HCT116 (cell line): ENCODE measurements at places on chromosomes 6 and 20. TPM values are rescaled to one million over a fixed set of nuclear protein-coding genes. Genes with fewer than 3 reads are reported as not detected.

SEMG1 gene
- total RNA-seq = not detected

SLC32A1 gene
- total RNA-seq = not detected

ARFGEF3 gene
- total RNA-seq = 3.8 TPM

MCHR2 gene
- total RNA-seq = not detected

NT5E gene
- total RNA-seq = 68.2 TPM

GPR6 gene
- not detected for total RNA-seq

C6orf58 gene
- 0.20 TPM for total RNA-seq

SIRPG gene
- total RNA-seq = not detected

SAMD3 gene
- 7.5 TPM for total RNA-seq

SLC26A8 gene
- total RNA-seq = not detected

TTLL9 gene
- not detected for total RNA-seq

BHLHE23 gene
- total RNA-seq = not detected

IFNGR1 gene
- 27.1 TPM for total RNA-seq

ZSCAN23 gene
- not detected for total RNA-seq

PPP1R16B gene
- total RNA-seq = 0.52 TPM

CASP8AP2 gene
- 18.6 TPM for total RNA-seq

MAPK14 gene
- total RNA-seq = 34.2 TPM

SLC22A7 gene
- total RNA-seq = not detected

RIMS1 gene
- not detected for total RNA-seq

APOM gene
- 2.2 TPM for total RNA-seq

COL9A1 gene
- total RNA-seq = not detected

NOX3 gene
- not detected for total RNA-seq

SLC22A3 gene
- 0.07 TPM for total RNA-seq

ZBTB9 gene
- 14.2 TPM for total RNA-seq

ARHGAP18 gene
- total RNA-seq = 70.3 TPM

RBM38 gene
- total RNA-seq = 36.2 TPM

FABP7 gene
- total RNA-seq = not detected

IL17F gene
- not detected for total RNA-seq

LY6G5C gene
- 1.7 TPM for total RNA-seq

EYA4 gene
- total RNA-seq = not detected

NHLRC1 gene
- total RNA-seq = not detected

LY6G6D gene
- total RNA-seq = not detected

OPRM1 gene
- not detected for total RNA-seq

CDSN gene
- 0.12 TPM for total RNA-seq

AIF1 gene
- not detected for total RNA-seq

CASS4 gene
- 0.17 TPM for total RNA-seq

TRIM15 gene
- total RNA-seq = 6.5 TPM

GMPR gene
- total RNA-seq = 24.0 TPM

HEY2 gene
- not detected for total RNA-seq

MSH5 gene
- 90.4 TPM for total RNA-seq

NFYA gene
- 28.7 TPM for total RNA-seq

LAMA4 gene
- 2.2 TPM for total RNA-seq

ZNF322 gene
- 22.9 TPM for total RNA-seq

EYS gene
- total RNA-seq = not detected

ID4 gene
- total RNA-seq = 0.10 TPM
